Stimulated activated CD8-positive, alpha-beta memory T cell treated with anti-CD3 and anti-CD28 coated beads, Interleukin-12 subunit alpha, Interleukin-12 subunit beta, amount 100 ng/mL, for 4 hours (primary cell): ENCODE measurements at places on chromosomes 12 and 14.

DNA sequence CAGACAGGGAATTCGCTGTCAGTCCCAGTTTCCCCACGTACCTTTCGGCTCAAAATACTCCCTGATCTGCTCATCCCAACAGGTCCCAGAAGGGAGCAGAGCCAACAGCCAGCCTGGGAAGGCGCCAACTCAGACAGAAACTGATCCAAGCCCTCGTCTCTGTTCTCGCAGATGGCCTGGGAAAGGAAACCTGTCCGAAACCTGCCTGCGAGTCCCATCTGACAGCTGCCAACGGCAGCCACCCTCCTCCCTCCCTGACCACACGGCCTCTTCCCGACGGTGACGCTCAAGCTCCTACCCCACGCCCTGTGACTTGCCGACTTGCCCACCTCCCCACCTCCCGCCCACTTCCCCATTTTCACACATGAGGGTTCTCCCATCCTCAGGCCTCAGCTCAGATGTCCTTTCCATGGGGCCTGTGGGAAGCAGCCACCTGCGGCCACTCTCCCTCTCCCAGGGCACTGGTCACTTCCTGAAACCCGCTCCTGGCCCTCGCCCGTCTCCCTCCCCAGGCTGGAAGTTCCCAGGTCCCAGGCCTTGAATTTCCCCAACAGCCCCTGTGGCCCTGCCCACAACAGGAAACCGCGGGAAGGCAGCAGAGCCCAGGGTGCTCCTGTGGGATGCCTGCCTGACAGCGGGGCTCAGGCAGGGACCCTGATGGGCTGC, 60.9 kb upstream of the FBRSL1 start:
- DNase-seq, result no peak

DNA sequence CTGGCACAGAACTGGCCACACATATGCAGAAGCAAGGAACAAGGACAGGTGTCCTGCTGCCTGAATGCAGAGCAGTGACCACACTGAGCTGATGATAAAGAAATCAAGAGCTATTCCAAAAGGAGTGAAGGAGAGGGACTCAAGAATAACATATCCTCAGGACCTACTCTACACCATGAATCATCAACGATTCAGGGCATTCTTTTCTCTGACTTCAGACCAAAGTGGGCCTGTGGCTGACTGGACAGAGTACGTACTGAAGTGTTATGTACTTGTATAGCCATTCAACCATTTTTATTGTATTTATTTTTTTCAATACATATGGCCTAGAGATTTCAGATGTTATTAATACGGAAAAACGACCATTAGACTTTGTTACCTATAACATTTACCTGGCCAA, 177.5 kb upstream of the TMTC1 start:
- DNase-seq, result no peak

- DNase-seq, result no peak
These were observed 75.6 kb downstream of the LMO3 start for GRCh38 chr12:16530268-16530850.

- DNase-seq, result no peak
These were observed 15.5 kb downstream of the CCDC63 start for GRCh38 chr12:110862329-110862728.

DNA sequence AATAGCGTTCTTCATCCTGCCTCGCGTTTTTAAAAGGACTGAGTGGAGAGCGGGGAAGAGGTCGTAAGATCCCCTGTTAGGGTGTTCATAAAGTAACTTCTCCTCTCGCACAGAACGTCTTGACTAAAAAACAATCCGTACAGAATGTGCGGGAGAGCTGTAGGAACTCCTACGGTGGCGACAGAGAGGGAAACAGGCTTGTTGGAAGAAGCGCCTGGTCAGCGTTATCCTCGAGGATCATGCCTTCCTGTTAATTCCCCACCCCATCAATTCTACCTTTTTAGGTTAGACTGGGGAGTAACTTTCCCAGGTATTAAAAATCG, 399 bp upstream of the WASHC4 start:
- DNase-seq, result no peak

- no peak for DNase-seq
These were observed 261 bp upstream of the MLH3 start for GRCh38 chr14:75051556-75051899.

- DNase-seq, result no peak
These were observed 1.6 kb upstream of the INF2 start for GRCh38 chr14:104687601-104688504.

- peak; percentile 21 for DNase-seq
These were observed 6.6 kb upstream of the KLRD1 start for GRCh38 chr12:10301103-10301502.
